Lower leg skin (tissue), 4 donors: ENCODE measurements at places on chromosomes 6 and 20. TPM values are rescaled to one million over a fixed set of nuclear protein-coding genes. Genes with fewer than 3 reads are reported as not detected.

- DNase-seq = no peak
Observed at GRCh38 chr6:113481910-113482309, 375.2 kb upstream of the MARCKS start.

The SCUBE3 gene
- total RNA-seq = 0.39 TPM

The TSPO2 gene
- not detected for total RNA-seq

DNA sequence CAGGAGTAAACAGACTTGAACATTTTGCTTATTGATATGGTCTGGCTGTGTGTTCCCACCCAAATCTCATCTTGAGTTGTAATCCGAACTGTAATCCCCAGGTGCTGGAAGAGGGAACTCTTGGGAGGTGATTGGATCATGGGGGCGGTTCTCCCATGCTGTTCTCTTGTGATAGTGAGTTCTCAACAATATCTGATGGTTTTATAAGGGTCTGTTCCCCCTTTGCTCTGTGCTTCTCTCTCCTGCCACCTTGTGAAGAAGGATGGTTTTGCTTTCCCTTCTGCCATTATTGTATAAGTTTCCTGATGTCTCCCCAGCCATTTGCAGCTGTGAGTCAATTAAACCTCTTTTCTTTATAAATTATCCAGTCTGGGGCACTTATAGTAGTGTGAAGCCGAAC is 40.0 kb downstream of the MYLIP start:
- DNase-seq = no peak

DNA sequence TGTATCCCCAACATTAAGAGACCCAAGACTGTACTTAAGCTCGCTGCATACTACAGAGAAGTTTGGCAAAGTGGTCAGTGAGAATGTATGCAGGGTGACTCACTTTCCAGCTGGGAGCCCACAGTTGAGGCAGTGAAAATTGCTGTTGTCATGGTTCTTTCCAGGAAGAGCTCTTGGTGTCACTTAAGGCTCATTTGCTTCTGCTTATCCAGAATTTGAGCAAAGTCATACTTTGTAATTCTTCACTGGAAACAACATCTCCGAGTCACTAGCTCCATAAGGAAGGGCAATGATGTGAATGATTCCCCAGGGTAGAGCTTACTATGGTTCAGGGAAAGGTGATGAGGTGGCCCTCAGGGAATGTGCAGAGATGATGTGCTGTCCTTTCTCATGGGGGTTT is 65.4 kb upstream of the FBXL4 start:
- no peak for DNase-seq

The ZNF165 gene
- total RNA-seq = 0.72 TPM
